ENCODE measurements at places on chromosomes 4 and X. TPM values are rescaled to one million over a fixed set of nuclear protein-coding genes. Genes with fewer than 3 reads are reported as not detected.

- H3K27ac ChIP-seq, result peak overlapping the region; percentile 98
- H3K4me1 ChIP-seq, result peaks cover 58% of the 10 kb centered on the region
- no peaks in the 10 kb centered on the region for H3K36me3 ChIP-seq
- H3K27me3 ChIP-seq, result no peaks in the 10 kb centered on the region
- H3K4me3 ChIP-seq, result peak overlapping the region; percentile 99
Observed at GRCh38 chr4:48340276-48340964, 909 bp upstream of the SLAIN2 start.

DNA sequence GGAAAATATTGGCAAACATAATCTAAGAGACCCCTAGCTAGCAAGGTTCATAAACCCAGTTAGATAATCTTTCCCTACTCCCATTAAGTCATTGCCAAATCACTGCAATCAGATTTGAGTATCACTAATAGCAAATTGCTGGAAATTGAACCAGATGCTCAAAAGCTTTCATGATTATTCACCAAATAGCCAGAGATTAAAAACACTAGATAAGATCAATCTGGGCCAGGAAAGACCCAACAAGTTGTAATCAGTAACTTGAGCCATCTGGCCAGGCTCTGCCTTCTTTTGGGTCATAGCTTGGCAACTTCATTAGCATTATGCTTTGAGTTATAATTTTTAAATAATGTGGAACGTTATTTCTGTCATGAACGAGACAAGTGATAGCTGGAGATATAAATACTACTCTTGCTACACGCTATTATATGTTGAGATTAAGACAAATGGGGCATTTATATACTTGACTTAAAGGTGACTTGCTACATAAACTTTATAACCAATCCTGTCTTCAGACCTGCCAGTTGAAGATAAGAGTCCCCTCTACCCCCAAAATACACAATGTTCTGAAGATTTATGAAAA lies 196.6 kb upstream of the EDNRA start:
- H3K27ac ChIP-seq, result no peak overlapping the region
- no peak for DNase-seq
- H3K36me3 ChIP-seq, result no peaks in the 10 kb centered on the region
- no peaks in the 10 kb centered on the region for H3K27me3 ChIP-seq

GRCh38 chr4:163587867-163588266 lies 93.4 kb downstream of the TMA16 start:
- peaks cover 8% of the 10 kb centered on the region for H3K4me1 ChIP-seq
- no peaks in the 10 kb centered on the region for H3K27me3 ChIP-seq
- no peak overlapping the region for H3K4me3 ChIP-seq
- DNase-seq, result no peak
- peaks cover 2% of the 10 kb centered on the region for H3K36me3 ChIP-seq
- H3K27ac ChIP-seq, result no peak overlapping the region

- H3K27ac ChIP-seq, result no peak overlapping the region
- H3K36me3 ChIP-seq, result peaks cover 34% of the 10 kb centered on the region
- no peaks in the 10 kb centered on the region for H3K27me3 ChIP-seq
- H3K4me3 ChIP-seq, result no peak overlapping the region
- H3K4me1 ChIP-seq, result peaks cover 21% of the 10 kb centered on the region
Observed at GRCh38 chrX:77528034-77528433, 80.8 kb downstream of the FGF16 start.

DNA sequence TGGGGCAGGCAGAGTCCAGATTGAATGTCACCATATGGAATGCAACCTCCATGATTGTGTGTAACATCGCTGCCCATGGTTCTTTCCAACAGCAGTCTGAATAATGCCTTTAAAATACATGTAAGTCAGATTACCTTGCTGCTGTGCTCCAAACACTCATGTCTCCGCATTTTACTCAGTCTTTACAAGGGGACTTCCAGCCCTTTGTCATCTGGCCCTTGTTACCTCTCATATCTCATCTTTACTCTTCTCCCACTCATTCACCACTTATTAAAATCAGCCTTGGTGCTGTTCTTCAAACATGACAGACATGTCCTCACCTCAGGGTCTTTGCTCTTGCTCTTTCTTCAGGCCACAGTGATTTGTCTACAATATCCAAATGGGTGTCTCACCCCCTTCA lies 200.4 kb upstream of the GYPA start:
- DNase-seq, result no peak
- H3K4me1 ChIP-seq, result no peaks in the 10 kb centered on the region
- H3K4me3 ChIP-seq, result no peak overlapping the region
- H3K27me3 ChIP-seq, result no peaks in the 10 kb centered on the region
- H3K36me3 ChIP-seq, result no peaks in the 10 kb centered on the region
- H3K27ac ChIP-seq, result no peak overlapping the region

- peaks cover 2% of the 10 kb centered on the region for H3K27me3 ChIP-seq
- H3K4me3 ChIP-seq, result no peak overlapping the region
- no peak for DNase-seq
- no peaks in the 10 kb centered on the region for H3K36me3 ChIP-seq
Observed at GRCh38 chr4:14218641-14219040, 591.1 kb upstream of the BOD1L1 start.

GRCh38 chrX:30713061-30713525 lies 59.9 kb downstream of the GK start:
- peaks cover 47% of the 10 kb centered on the region for H3K36me3 ChIP-seq
- peak; percentile 71 for DNase-seq
- peak overlapping the region; percentile 71 for H3K27ac ChIP-seq
- H3K4me3 ChIP-seq, result no peak overlapping the region

- no peak for DNase-seq
- H3K4me3 ChIP-seq, result no peak overlapping the region
- H3K27me3 ChIP-seq, result no peaks in the 10 kb centered on the region
- no peaks in the 10 kb centered on the region for H3K36me3 ChIP-seq
- H3K27ac ChIP-seq, result no peak overlapping the region
- H3K4me1 ChIP-seq, result no peaks in the 10 kb centered on the region
Observed at GRCh38 chrX:108511721-108512120, 72.1 kb downstream of the COL4A5 start.

- peak overlapping the region; percentile 63 for H3K4me3 ChIP-seq
- no peaks in the 10 kb centered on the region for H3K27me3 ChIP-seq
- H3K27ac ChIP-seq, result peak overlapping the region; percentile 92
- H3K36me3 ChIP-seq, result no peaks in the 10 kb centered on the region
Observed at GRCh38 chr4:40672528-40673522, 43.2 kb upstream of the RBM47 start.

- no peak overlapping the region for H3K27ac ChIP-seq
- H3K4me3 ChIP-seq, result no peak overlapping the region
- H3K36me3 ChIP-seq, result no peaks in the 10 kb centered on the region
- peaks cover 14% of the 10 kb centered on the region for H3K27me3 ChIP-seq
Observed at GRCh38 chrX:12770440-12770839, 20.8 kb upstream of the PRPS2 start.

- H3K4me3 ChIP-seq, result no peak overlapping the region
- no peaks in the 10 kb centered on the region for H3K4me1 ChIP-seq
- no peak overlapping the region for H3K27ac ChIP-seq
- DNase-seq, result no peak
- no peaks in the 10 kb centered on the region for H3K36me3 ChIP-seq
Observed at GRCh38 chr4:171378323-171378722, 434.9 kb upstream of the GALNTL6 start.

GRCh38 chrX:79270401-79270800 lies 96.7 kb downstream of the ITM2A start:
- DNase-seq, result peak; percentile 87
- no peaks in the 10 kb centered on the region for H3K36me3 ChIP-seq
- H3K27ac ChIP-seq, result peak overlapping the region; percentile 85
- no peaks in the 10 kb centered on the region for H3K27me3 ChIP-seq
- peak overlapping the region; percentile 26 for H3K4me3 ChIP-seq

SLC9A6 gene
- 14.5 TPM for total RNA-seq

F8A3 gene
- total RNA-seq, result 0.24 TPM

TBX22 gene
- not detected for total RNA-seq
